ENCODE measurements at places on chromosomes 7 and 10.

DNA sequence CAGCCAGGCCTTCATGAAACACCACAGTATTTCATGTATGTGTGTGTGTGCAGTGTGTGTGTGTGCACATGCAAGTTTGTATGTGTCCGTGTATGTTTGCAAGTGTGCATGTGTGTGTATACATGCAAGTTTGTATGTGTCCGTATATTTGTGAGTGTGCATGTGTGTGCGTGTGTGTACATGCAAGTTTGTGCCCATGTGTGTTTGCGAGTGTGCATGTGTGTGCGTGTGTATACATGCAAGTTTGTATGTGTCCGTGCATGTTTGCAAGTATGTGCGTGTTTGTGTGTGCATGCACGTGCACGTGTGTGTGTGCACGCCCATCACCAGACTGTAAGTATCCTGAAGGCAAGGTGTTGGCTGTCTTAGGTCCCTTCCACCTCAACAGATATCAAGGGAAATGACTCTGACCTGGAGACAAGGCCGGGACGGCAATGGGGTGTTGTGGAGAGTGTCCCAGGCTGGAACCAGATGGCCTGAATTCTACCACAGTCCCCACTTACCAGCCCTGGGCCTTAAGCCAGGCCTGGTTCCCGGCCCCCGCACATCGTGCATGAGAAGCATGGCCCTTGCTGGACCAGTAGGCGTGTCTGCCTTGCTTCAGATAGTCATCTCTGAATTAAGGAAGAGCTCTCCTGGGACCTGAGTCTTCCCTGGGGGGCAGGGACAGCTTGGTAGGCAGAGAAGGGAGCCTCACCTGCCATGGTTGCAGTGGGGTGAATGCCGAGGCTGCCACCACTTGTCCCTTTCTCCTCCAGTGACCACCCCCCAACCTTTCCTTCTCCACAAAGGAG, 140.0 kb downstream of the GRK5 start:
- no peak for DNase-seq

DNA sequence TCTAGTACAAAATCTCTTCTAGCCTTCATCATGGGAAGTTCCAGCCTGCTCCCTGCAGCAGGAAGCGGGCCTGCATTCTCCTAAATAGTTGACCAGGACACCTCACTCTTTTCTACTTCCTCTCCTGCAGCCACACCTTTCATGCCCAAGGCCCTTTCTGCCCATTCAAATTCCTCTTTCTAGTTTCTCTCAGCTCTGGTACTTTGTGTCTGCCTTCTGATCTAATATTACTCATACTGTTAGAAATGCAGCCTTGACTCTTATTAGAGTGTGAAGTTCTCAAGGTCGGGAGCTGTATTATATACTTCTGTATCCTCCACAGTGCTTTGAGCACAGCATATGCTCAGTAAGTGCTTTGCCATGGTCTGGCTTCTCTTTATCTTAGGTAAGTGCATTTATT, 103.1 kb downstream of the PRKCQ start:
- no peak for DNase-seq

GRCh38 chr7:44323381-44324203, 1.8 kb downstream of the CAMK2B start:
- DNase-seq: no peak

DNA sequence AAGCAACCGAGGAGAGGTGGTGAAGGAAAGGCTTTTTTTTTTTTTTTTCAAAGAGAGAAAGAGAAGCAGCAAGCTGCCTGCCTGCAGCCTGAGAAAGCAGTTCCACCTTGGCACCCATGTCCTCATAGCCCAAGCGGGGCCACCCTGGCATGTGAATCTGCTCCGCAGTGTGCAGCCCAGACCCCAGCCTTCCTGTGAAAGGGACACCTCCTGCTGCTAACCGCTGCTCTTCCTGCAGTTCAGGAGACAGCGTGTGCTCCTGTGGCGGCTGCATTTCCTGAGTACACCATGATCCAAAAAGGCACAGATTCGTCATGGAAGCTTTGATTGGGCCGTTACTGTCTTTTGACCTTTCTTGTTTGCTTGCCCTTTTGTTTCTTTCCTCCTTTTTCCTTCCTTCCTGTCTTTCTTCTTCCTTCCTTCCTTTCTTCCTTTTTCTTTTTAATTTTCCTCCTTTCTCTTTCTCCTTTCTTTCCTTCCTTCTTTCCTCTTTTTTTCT, 38.1 kb downstream of the IKZF1 start:
- DNase-seq: no peak

DNA sequence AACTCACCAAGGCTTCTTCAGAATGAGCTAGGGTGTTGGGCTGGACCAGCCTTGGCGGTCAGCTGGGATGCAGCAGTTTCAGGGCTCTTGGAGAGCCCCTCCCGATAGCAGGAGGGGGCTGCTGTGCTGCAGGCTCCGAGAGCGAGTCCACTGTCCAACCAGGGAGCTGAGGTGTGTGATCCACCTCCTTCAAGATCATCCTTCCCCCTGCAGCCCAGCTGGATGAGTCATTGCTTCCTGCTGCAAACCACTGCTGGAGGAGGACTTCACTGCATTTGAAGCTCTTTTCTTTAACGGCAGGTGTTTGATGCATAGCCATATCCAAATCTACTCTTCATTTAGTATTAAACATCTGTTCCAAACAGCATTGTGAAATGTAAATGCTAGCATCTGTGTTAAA, 54.2 kb upstream of the EBF3 start:
- no peak for DNase-seq

DNA sequence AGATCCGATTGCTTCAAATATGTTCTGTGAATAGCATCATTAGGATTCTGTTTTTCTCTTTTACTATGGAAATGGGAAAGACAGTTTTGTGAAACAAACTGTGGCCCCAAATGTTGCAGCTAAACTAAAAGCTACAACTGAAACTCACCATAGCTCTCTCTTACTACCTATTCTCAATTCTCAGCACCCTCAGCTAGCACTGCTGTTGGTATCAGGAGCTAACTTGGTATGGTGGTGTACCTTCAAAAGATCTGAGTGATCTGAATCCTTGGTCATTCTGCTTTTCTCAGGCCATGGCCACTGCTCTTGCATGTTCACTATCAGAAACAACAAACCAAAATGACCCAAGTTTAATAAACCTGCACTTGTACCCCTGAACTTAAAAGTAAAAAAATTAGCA, 1208.0 kb downstream of the SORCS1 start:
- no peak for DNase-seq

GRCh38 chr7:57482-58255, 134.7 kb upstream of the FAM20C start:
- DNase-seq: no peak

- no peak for DNase-seq
Observed at GRCh38 chr7:14590206-14590605, 312.3 kb downstream of the DGKB start.

DNA sequence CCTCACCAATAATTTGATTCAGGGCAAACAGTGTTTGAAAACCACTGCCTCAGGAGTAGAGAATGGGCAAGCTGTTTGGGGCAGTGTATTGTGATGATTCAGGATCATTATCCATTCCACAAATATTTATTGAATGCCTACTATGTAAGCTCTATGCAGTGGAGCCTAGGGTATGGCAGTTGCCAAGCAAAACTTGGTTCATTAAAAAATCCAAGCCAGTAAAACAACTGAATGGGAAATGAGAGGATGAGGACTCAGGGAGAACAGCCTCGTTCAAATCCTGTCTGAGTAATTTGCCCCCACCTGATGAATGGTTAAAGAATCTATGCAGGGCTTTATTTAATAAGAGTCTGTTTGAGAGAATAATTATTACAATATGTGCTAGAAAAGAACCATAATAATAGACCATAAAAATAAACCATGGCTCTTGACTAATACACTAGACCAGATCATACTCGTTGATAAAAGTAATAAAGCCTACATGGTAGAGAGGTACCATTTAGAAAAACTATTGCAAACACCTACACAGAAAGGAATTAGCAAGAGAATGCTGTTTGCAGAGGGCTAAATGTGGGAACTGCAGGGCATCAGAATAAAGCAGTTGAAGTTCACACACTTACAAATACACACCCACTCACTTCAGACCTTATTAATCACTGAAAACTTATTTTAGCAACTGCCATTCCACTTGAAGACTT, 71.7 kb downstream of the CREB5 start:
- no peak for DNase-seq

- no peak for DNase-seq
Observed at GRCh38 chr10:59854571-59854970, 51.8 kb downstream of the CCDC6 start.

DNA sequence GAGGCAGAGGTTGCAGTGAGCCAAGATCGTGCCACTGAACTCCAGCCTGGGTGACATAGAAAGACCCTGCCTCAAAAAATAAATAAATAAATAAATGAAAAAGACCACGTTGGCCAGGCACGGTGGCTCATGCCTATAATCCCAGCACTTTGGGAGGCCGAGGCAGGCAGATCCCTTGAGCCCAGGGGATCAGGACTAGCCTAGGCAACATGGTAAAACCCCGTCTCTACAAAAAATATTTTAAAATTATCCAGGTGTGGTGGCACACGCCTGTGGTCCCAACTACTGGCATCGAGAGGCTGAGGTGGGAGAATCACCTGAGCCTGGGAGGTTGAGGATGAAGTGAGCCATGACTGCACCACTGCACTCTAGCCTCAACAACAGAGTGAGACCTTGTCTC, 116.7 kb upstream of the PDLIM1 start:
- DNase-seq: no peak

- DNase-seq: no peak
Observed at GRCh38 chr10:124472071-124472470, 10.4 kb downstream of the LHPP start.

DNA sequence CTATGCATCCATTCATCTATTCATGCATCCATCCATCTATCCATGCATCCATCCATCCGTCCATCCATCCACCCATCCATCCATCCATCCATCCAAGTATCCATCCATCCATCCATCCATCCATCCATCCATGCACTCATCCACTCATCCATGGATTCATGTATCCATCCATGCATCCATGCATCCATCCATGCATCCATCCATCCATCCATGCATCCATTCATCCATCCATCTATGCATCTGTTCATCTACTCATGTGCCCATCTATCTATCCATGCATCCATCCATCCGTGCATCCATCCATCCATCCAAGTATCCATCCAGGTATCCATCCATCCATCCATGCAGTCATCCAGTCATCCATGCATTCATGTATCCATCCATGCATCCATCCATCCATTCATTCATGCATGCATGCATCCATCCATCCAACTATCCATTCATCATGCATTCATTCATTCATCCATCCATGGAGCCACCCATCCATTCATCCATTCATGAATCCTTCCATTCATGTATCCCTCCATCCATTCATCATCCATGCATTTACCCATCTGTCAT, 132.0 kb downstream of the DYNC2I1 start:
- no peak for DNase-seq

DNA sequence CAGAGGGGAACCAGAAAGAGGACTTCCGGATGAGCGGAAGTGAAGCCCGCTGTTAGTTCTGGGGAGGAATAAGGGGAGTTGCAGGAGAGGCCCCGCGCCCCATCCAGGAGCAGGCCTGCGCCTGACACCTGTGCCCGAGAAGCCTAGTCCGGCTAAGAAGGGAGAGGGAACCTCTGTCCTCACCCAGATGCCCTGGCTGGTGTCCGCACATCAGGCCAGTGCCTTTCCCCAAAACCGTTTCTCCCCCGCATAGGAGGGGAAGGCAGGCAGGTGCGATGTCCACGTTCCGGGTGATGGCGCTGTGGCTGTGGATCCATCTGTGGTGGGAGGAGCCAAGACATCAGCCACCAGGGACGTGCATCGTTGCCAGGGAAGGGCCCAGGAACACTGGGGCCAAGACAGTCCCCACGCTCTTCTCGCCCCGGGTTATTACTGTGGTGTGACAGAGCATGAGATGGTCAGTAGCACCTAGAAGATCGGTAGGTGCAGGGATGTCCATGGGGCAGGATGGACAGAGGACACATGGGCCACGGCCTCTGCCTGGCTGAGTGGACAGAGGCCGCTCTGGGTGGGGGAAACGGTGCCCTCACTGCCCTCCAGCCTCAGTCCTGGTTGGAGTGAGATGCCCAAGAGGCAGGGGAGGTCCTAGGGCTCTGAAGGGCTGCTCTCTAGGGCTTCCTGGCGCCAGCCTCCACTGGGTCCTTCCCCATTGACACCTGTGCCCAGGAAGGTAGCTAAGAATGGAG, 262.7 kb downstream of the CELF2 start:
- no peak for DNase-seq

DNA sequence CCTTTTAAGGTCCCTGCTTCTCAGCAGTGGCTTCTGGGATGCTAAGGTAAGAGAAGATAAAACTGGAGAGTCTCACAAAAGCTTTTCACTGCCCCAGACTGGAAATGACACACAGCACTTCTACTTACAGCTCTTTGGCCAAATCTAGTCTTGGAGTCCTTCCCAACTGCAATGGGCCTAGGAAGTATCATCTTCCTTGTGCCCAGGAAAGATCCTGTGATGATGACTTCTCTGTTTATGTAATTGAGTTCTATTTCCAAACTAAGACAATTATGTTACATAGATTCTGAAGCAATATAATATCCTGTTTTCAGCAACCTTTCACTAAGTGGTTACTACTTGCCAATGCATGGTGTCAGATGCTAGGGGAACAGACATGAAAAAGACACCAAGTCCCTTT, 234.1 kb downstream of the PTEN start:
- no peak for DNase-seq

GRCh38 chr10:110363572-110364411, 59.1 kb upstream of the SMNDC1 start:
- DNase-seq: no peak

DNA sequence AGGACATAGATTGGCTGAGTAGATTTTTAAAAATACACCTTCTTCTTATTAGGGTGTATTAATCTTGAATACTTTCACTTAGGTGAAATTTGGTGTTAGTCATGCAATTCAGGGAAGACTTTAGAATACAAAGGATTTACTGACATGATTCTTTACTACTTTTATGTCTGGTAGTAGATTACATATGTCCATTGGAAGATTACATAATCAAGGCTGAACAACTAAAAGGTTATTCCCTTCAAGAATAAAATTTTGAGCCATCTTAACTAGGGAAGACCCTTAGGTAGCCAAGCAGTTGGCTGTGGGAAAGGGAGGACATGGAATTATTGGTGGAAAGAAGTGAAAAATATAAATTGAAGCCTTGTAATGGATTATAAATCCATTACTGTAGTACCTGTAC, 165.0 kb downstream of the ITGB1 start:
- DNase-seq: no peak

DNA sequence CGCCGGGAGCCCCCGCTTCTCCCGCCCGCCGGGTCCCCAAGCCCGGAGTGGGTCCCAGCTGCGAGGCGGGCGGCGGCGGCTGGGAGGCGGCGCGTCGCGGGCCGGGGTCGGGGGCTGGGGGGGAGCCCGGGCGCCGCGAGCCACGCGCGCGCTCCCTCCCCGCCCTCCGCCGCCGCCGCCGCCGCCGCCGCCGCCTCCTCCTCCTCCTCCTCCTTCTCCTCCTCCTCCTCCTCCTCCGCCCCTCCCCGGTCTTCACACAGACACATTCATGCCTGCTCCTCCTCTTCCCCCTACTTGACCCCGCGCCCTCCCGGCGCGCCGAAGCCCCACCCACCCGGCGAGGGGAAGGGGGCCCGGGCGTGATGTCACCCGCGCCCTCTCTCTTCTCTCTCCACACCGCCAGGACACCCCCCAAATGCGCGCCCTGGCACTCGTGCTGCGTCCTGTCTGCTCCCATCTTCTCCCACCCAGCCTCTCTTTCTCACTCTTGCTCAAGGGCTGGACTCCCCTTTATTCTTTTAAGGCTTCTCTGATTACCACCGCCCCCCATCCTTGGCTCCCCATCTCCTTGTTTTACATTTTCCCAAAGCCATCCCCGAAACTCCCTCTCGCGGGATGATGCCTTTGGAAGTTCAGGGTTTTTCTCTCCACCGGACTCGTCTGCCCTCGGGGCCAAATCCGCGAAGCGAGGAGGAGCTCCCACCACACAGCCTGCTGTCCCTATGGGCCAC, 967 bp upstream of the GLI3 start:
- no peak for DNase-seq
